Endodermal cell (in vitro differentiated cells): ENCODE measurements at places on chromosomes 12 and 14.

DNA sequence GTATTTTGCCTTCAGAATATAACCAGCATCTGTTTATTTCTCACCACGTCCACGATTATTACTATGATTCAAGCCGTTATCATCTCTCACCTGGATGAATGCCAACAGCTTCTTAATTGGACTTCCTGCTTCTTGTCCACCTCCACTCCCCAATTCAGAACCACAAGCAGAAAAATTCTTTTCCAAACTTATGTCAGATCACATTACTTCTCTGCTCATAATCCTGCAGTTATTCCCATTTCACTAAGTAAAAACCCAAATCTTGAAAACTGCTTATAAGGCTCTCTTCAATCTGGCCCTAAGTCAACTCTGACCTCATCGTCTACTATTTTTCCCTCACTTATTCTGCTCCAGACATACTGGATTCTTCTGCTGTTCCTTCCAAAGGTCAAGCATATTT lies 2.0 kb downstream of the CRY1 start:
- no peak for DNase-seq

DNA sequence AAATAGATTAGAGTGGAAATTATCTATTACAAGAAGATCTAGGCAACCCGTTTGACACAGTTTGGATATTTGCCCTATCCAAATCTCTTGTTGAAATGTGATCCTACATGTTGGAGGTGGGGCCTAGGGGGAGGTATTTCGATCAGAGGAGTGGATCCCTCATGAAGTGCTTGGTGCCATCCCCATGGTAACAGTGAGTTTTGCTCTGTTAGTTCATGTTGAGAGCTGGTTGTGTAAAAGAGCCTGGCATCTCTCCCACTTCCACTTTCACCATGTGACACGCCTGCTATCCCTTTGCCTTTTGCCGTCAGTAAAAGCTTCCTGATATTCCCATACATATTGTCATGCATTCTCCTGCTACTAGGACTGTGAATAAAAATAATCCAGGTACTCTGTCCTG lies 66.4 kb upstream of the FLRT2 start:
- DNase-seq = no peak

- peak; percentile 66 for DNase-seq
Measured at GRCh38 chr12:6539707-6540134, 5.4 kb downstream of the GAPDH start.

- DNase-seq = no peak
Measured at GRCh38 chr14:51939226-51939625, 50.1 kb upstream of the RTRAF start.

DNA sequence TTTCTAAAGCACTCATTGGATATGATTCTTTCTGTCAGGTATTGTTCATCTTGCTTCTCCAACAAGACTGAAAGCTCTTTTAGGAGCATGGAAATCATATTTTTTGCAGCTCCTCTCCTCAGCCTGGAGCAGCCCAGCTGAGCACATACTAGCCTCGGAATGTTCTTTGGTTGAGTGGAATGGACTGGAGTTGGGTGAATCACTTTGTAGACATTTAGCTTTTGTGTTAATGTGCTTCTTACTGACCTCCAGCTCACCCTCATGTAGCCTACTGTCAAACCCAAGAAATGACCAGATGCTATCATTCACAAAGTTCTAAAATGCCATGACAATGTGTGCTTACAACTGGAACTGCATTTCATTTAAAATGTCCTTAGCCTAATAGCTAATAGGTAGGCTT lies 161.1 kb downstream of the NUAK1 start:
- no peak for DNase-seq

DNA sequence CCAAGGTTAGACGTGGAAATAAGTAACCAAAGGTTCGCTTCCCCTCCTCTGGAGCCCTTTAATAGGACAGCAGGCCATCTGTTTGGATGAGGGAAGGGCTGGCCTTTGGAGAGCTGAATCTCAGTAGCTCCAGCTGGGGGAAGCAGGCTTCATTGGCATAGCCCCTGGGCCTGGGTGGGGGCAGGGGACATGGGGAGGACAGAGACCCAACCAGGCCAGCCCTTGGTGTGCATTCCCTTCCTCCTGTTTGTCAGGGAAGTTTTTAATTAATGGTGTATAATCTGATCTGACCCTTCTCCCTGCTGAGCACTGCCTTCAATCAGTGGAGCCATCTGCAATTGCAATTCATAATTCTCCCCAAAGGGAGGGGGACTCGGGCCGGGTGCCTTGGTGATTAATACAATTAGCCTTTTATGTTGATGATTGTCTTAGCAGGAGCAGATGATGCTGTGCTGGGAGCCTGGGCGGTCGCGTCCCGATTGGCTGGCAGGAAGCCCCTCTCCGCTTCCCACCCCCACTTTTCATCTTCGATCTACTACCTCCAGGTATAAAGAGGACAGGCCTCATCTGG lies 6.4 kb downstream of the AQP6 start:
- peak; percentile 39 for DNase-seq

- DNase-seq = no peak
Measured at GRCh38 chr12:94593822-94594442, 56.4 kb downstream of the TMCC3 start.

DNA sequence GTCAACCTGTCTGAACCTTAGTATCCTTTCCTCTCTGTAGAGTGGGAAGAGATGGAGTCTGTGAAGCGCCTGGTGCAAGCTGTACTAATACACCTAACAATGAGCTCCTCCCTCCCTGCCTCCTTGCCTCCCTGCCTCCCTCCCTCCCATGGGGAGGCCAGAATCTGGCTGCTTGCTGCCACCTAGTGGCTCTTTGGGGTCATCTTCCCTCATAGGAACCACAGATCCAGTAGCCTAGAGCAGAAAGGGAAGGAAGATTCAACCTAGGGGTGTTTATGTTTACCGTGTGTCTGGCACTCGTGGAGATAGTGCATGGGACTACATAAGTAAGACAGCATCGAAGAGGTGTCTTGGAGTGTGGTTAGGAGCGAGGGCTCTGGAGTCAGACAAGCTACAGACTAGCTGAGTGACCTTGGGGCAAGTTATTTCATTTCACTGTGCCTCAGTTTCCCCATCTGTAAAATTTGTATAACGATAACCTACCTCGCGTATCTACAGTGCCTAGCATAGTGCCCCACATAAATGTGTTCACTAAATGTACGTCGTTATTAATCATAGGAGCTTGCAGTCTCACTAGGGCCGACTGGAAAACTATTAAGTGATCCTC lies 35.5 kb upstream of the TSPAN9 start:
- DNase-seq = peak; percentile 95

DNA sequence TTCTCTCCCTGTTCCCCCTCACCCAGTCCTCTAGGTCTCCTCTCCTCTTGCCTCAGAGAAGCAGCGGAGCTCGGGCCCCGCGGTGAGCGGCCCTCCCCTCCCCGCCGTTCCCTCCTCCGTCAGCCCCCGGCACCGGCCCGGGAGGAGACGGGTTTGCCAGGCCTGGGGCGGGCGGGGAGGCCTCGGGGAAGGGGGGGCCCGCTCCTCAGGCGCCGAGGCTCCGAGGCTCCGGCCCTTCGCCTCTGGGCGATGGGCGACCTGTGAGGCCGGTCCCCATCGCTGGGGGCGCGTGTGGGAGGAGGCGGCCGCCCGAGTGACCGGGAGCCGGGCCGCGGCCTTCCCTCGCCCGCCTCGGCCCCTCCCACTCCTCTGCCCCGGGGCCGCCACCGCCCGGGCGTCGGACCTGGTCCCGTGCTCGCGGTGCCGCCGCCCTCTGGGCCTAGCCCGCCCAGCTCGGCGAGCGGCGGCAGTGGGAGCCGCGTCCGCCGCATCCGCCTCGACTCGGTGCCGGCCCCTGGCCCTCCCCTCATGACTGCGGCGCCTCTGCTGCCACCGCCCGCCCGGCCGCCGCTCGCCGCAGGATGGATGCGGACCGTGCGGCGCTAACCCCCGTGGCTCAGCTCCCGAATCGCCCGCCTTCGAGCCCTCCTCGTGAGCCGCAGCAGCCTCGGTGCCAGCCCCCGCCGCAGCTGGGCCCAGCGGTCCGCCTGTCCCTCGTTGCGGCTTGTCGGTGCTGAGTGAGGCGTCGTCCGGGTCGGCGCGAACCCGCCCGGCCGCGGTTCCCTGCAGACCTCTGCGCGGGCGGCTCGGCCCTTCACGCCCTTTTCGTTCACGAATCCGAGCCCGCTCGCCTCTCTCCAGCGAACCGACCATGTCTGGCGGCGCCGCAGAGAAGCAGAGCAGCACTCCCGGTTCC lies 574 bp downstream of the WNK1 start:
- peak; percentile 87 for DNase-seq

DNA sequence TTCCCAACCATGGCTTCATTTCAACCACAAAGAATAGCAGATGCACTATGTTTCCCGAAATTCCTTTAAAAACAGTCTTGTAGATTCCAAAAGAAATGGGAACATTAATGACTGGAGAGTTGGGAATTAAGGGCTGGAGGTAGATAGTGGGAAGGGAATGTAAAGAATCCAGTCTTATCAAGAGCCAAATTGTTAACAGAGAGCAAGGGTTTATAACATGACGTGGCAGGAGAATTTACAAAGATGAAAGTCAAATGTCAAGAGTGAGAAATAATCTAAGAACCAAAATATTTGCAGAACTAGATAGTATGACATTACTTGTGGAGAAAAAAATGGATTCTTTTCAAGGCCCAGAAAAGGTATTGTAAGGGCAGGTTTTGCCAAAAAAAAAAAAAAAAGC lies 200.9 kb downstream of the GRIN2B start:
- DNase-seq = no peak

GRCh38 chr12:107449891-107450290 lies 235.7 kb upstream of the PWP1 start:
- no peak for DNase-seq

- no peak for DNase-seq
Measured at GRCh38 chr14:106690333-106690891, 1164.0 kb downstream of the TMEM121 start.

- DNase-seq = no peak
Measured at GRCh38 chr12:90327793-90328743, 619.4 kb upstream of the ATP2B1 start.

DNA sequence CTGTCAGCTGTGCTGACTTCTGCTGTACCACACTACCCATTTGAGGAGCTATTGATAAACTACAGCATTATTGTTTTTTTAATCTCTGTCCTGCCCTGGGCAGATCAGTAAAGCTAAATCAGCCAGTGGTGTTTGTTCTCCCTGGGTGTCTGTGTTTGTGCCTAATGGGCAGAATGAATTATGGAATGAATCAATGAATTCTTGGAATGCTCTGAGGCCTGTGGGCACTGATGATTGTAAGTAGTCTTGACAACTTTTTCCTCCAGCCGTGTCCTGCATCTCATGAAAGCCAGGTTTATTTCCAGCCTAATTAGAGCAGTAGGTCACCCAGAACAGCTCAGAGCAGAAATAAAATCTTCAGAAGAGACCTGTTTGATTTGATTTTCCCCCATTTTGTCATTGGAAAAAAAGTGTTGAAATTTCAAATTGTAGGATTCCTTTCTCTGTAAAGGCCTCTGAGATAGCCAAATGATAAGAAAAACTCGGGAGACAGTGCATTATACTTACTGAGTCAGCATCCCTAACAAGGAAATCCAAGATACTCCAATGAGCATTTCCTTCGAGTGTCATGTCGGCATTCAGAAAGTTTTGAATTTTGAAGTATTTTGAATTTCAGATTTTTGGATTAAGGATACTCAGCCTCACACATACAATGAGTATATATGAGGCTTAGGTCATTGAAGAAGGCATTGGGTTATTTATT lies 19.4 kb upstream of the EVL start:
- no peak for DNase-seq

DNA sequence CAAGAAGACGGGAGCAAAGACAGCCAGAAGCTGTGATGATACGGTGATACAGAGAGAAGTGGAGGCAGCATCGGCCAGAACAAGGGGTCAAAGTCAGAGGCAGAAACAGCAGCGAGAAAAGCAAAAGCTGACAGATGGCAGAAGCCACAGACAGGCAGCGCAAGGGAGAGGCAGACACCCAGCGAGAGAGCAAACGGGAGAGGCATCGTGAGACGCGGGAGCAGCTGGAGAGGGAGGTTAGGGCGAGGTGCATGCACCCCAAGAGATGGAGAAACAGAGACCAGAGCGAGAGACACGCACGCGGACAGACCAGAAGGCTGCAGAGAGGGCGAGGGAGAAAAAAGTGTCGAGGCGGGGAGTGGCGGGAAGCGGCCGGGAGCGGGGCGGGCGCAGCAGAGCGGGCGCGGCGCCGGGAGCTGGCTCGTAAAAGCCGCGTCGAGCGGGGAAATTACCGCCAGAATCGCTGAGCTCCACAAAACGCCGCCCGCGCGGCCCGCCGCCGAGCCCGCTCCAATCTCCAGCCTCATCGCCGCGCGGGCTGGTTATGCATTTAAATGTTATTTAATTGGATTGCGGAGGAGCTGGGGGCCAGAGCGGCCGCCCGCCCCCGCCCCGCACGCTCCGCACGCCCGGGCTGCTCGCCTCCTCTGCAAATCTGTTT lies 15.6 kb downstream of the SMUG1 start:
- DNase-seq = peak; percentile 80

DNA sequence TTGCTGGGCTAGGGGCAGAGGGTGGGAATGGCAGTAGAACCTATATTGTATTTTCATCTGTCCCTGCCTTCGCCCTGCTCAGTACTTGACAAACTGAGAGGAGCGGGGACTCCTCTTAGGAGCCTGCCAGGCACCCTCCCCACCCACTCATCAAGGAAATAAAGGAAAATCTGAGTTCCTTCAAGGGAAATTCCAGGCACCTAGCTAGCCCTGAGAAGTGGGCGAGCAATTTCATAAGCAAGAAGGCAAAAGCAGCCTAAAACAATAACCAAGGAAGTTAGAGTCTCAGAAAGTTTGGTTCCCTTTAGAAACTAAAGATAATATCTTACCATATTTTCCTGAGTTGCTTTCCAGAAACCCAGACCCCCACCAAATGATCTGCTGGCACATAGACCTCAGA lies 10.6 kb upstream of the PLEKHD1 start:
- DNase-seq = no peak

GRCh38 chr12:118981285-118982211 lies at the start of gene SRRM4:
TSS of gene SRRM4 (plus strand) at chr12:118981541. CDS start at chr12:118981883, 342 bp downstream.
- peak; percentile 97 for DNase-seq

DNA sequence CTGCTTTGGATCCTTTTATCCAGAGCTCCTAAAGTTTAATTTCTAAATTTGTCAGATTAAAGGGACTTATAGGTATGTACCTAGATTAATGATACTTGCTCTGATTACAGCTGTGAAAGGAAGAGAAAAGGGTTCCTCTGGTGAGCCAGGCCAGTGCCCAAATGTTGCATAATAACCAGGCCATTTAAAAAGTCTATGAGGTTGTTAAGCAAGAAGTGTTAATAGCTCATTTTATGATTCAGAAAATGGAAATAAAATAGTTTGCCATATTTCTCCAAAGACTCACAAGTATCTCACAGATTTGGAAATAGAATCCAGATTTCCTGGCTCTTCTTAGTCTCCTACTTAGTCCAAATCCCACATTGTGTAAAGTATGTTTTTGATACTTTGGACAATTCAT lies 67.6 kb downstream of the SLC38A6 start:
- no peak for DNase-seq

- DNase-seq = no peak
Measured at GRCh38 chr14:42214981-42215491, 608.4 kb downstream of the LRFN5 start.

GRCh38 chr12:32457251-32458025 lies 58.1 kb downstream of the FGD4 start:
- DNase-seq = peak; percentile 20

- no peak for DNase-seq
Measured at GRCh38 chr12:49953151-49953550, 2.6 kb downstream of the AQP2 start.
